ENCODE measurements at places on chromosomes 4 and X. TPM values are rescaled to one million over a fixed set of nuclear protein-coding genes. Genes with fewer than 3 reads are reported as not detected.

Gene KLF8
- 5.2 TPM for polyA plus RNA-seq

Gene NAA11
- not detected for polyA plus RNA-seq

Gene UGT2A1
- polyA plus RNA-seq: 0.40 TPM

Gene MAGEA12
- not detected for polyA plus RNA-seq

DNA sequence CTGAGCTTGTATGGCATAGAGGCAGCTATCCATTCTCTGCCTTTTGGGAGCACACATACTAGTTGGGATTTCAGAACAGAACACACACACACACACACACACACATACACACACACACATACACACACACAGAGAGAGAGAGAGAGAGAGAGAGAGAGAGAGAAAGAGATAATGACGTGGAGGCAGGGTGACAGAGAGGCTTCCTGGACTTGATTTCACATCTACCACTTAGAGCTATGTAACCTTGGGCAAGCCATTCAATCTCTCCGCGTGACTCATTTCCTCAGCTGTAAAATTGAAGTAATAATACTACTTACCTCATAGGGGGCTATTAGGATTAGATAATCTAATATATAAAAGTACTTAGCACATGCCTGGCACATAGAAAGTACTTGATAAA is 12.3 kb upstream of the GRIA3 start:
- no peak for DNase-seq

DNA sequence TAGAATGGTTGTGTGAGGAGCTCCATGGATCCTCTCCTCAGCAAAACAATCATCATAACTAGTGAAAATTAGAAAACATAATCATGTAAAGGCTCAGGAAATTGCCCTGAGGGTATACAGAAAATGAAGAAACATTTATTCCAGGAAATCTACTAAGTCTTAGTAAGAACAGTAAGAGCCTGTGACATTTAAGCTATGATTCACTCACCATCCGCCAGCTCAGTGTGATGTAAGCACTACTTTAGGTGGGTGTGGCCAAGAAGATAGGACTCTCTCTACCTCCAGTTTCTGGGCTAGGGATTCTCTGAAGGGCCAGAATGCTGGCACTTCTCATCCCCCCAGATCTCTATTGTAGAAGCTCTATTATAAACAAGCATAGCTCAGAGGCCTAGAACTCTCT is 147.5 kb downstream of the DLG3 start:
- no peak for DNase-seq

GRCh38 chr4:83629945-83630721 is 94.2 kb downstream of the GPAT3 start:
- DNase-seq: no peak

- no peak for DNase-seq
Observed at GRCh38 chrX:85544609-85545008, 165.1 kb upstream of the POF1B start.

- no peak for DNase-seq
Observed at GRCh38 chr4:7843831-7844593, 95.6 kb downstream of the AFAP1 start.

GRCh38 chr4:126777649-126778048 is 855.1 kb upstream of the INTU start:
- DNase-seq: no peak
